Activated naive CD8-positive, alpha-beta T cell treated with anti-CD3 and anti-CD28 coated beads, Interleukin-2, amount 10 ng/mL, durations not matched to agents 7 days and 5 days (primary cell): ENCODE measurements at places on chromosomes 5 and 9.

DNA sequence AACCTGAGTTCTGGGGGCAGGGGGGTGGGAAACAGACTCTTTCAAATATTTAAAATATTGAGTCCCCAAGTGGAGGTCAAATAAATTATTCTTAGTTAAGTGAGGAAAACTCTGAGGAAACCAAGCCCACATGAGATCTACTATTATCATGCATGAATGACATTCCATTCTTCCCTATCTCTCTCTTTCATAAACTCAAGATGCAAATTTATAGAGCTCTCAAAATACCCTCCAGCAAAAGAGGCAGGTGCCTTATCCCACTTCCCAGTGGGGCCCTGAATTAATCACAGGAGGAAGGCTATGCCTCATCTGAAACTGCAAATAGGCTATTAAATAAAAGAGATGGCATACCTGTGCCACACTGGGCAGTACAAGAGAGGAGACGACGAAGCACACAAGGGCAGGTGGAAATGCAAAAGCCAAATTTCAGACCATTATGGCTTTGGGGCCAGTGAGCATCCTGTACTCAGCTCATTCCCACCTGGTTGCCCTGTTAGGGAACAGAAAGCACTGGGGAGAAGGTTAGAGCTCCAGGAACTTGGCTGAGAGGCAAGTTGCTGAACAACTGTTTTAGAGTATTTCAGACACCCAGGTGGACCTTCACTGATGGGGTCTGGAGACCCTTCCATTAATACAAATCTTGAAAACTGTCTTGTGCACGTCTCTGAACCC lies 102.2 kb upstream of the EQTN start:
- peaks cover 5% of the 10 kb centered on the region for H3K27me3 ChIP-seq
- no peak overlapping the region for H3K27ac ChIP-seq
- no peak overlapping the region for H3K4me3 ChIP-seq
- DNase-seq: no peak
- H3K36me3 ChIP-seq: peaks cover 6% of the 10 kb centered on the region

DNA sequence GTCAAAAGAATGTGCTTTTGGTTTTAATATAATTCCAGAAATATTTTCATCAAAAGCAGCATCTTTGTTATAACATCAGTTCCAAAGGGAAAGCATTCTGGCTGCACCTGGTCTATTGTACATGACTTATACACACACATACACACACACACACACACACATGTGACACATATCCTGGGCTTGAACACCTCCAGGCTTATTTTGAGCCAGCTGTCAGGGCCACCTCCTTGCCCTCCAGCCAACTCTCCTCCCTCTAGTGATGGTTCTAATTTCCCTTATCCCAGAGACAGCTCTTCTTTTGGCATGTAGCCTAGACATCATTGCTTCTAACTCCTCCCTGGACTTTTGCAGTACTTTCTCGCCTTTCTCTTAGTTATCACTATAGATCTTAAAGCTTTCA lies 115.0 kb downstream of the PIK3R1 start:
- H3K36me3 ChIP-seq: no peaks in the 10 kb centered on the region
- H3K27me3 ChIP-seq: peaks cover 6% of the 10 kb centered on the region
- no peak overlapping the region for H3K4me3 ChIP-seq
- no peak overlapping the region for H3K27ac ChIP-seq
- H3K4me1 ChIP-seq: peaks cover 19% of the 10 kb centered on the region

DNA sequence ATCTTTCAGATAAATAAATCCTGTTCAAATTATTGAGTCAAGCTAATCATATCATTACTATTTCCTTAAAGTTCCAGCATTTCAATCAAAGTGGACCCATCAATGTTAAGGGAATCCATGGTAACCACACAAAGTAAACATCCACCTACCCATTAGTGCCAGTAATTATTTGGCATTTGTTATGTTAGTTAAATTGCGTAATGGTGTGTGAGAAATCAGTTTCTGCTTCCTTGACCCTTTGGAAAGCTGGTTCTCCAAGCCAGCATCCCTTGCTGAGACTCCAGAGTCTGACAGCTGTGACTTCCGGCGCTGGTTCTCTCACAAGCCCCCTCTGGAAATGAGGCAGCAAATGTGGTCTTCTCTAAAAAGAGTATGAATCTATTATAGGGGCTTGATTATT lies 308.6 kb upstream of the EFNA5 start:
- peaks cover 26% of the 10 kb centered on the region for H3K4me1 ChIP-seq
- H3K4me3 ChIP-seq: no peak overlapping the region
- no peak for DNase-seq

GRCh38 chr9:6006749-6007057 lies 8.7 kb downstream of the RANBP6 start:
- H3K36me3 ChIP-seq: peaks cover 18% of the 10 kb centered on the region
- peak overlapping the region; percentile 85 for H3K27ac ChIP-seq
- H3K27me3 ChIP-seq: no peaks in the 10 kb centered on the region
- no peak for DNase-seq
- H3K4me1 ChIP-seq: peaks cover 28% of the 10 kb centered on the region

GRCh38 chr5:98570661-98571191 lies 202.7 kb upstream of the RGMB start:
- no peaks in the 10 kb centered on the region for H3K27me3 ChIP-seq
- no peaks in the 10 kb centered on the region for H3K36me3 ChIP-seq
- H3K4me3 ChIP-seq: no peak overlapping the region
- no peak for DNase-seq
- H3K27ac ChIP-seq: no peak overlapping the region

DNA sequence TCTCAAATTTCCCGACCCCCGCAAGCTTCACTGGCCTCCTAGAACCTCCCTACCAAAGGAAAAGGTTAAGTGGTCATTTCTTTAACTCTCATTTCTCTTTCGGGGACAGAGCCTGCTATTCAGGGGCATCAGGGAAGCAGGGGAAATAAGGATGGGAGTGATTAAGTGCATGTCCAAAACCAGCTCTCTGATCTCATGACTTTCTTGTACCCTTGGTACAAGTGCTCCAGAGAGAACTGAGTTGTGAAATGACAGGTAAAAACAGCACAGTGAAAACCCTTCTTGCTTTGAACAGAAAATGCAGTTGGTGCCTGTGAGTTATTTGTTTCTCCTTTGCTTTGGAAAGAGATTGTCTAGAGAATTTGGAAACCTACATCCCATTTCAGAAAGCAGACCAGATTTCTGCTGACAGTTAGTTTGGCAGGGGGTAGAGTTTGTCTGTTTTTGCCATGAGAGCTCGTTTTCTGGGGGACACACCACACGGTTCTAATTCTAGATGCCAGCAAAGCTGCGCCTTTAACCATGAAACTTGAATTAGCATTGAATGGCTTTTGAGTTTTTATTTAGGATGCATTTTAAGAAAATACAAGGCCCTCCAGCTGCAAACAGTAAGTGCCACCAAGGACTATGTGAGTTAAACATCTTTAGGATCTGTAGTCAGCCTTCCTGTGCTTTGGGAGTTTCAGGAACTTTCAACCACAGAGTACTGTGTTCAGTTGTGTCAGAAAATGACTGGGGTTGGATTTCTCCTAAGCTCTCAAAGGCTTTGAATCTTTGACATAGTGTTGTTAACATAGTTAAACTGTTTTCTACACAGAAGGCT lies 161.7 kb upstream of the LHFPL2 start:
- no peaks in the 10 kb centered on the region for H3K27me3 ChIP-seq
- no peak for DNase-seq
- H3K27ac ChIP-seq: no peak overlapping the region
- peaks cover 4% of the 10 kb centered on the region for H3K4me1 ChIP-seq
- no peak overlapping the region for H3K4me3 ChIP-seq
- no peaks in the 10 kb centered on the region for H3K36me3 ChIP-seq

- H3K27me3 ChIP-seq: no peaks in the 10 kb centered on the region
- no peaks in the 10 kb centered on the region for H3K4me1 ChIP-seq
- no peak overlapping the region for H3K27ac ChIP-seq
- no peak overlapping the region for H3K4me3 ChIP-seq
- no peaks in the 10 kb centered on the region for H3K36me3 ChIP-seq
These were observed 443.4 kb upstream of the CD180 start for GRCh38 chr5:67639976-67640375.

DNA sequence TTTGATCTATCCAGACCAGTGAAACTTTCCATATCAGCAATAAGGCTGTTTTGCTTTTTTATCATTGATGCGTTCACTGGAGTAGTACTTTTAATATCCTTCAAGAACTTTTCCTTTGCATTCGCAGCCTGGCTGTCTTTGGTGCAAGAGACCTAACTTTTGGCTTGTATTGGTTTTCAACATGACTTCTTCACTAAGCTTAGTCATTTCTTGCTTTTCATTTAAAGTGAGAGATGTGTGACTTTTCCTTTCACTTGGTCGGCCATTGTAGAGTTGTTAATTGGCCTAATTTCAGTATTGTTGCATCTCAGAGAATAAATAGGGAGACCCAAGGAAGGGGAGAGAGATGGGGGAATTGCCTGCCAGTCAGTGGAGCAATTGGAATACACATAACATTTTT lies 26.4 kb upstream of the CMYA5 start:
- H3K4me1 ChIP-seq: peaks cover 3% of the 10 kb centered on the region
- no peak for DNase-seq
- H3K36me3 ChIP-seq: peaks cover 30% of the 10 kb centered on the region
- no peak overlapping the region for H3K4me3 ChIP-seq

DNA sequence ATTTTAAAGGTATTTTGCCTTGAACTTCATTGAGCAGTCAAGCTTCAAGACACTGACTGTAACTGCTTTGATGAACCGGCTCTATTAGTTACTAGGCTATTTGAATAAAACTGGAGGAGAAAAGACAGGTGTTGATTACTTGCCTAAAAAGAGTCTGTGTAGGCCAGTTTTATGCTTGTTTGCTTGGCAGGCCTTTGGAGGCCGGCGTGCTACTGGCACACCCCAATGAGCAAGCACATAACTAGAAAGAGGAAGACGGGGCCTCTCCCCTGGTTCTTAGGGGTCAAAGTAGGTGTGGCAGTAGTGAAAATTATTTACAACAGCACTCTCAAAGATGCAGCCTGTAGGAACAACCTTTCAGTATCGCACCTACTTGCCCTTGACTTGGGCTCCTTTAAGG lies 2.1 kb upstream of the ZFR start:
- no peak overlapping the region for H3K4me3 ChIP-seq
- no peak overlapping the region for H3K27ac ChIP-seq
- DNase-seq: no peak
- peaks cover 6% of the 10 kb centered on the region for H3K36me3 ChIP-seq
- peaks cover 19% of the 10 kb centered on the region for H3K4me1 ChIP-seq

DNA sequence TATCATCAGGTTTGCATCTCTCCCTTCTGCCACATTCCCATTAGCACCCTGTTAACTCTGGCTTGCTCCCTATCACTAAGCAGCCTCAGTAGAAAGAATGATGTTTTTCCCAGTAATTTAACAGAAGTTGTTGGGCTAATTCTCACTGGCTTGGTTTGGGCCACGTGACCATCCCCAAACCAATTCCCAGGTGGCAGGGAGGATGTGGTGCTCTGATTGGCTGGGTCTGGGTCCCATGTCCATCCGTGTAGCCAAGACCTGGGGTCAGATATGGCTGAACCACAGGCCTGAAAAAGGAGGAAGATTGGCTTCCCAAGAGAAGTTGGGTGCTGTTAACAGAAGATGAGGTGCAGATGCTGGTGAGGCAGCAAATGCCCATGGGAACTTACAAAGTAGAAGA lies 122.0 kb downstream of the BOD1 start:
- H3K4me1 ChIP-seq: peaks cover 2% of the 10 kb centered on the region
- peaks cover 4% of the 10 kb centered on the region for H3K27me3 ChIP-seq
- H3K36me3 ChIP-seq: no peaks in the 10 kb centered on the region
- no peak overlapping the region for H3K27ac ChIP-seq
- H3K4me3 ChIP-seq: no peak overlapping the region

DNA sequence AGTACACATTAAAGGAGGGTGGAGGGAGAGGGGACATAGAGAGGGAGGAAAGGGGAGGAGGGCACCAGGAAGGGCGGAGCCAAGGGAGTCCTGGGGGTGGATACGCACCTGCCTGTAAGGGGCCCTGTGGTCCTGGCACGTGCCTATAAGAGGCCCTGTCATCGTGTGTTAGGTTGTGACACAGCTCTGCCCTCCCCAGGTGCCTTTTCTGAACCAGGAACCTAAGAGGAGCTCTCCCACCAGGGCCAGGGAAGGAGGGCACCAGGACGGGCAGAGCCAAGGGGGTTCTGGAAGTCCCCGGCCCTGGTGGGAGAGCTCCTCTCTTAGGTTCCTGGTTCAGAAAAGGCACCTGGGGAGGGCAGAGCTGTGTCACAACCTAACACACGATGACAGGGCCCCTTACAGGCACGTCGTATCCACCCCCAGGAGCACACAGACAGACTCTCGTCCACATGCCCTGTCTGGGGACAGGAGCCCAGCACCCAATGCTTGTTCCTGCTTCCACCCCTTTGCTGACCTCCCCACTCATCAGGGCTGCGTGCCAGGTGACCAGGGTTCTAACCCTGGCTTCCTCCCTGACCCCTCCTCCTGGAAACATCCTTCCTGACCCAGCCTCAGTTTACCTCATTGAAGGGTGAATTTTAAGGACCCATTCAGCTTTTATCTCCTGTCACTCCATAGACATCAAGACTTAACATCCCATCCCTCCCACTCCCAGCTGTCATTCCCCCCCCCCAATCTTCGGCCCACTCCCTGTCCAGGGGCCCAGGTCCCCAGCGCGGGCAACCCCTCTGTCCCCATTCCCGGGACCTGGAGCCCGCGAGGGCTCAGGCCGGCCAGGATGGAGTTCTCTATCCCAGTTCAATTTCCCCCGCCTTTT lies 12.9 kb upstream of the OLFM1 start:
- peaks cover 23% of the 10 kb centered on the region for H3K27me3 ChIP-seq
- no peaks in the 10 kb centered on the region for H3K36me3 ChIP-seq
- no peak overlapping the region for H3K27ac ChIP-seq

DNA sequence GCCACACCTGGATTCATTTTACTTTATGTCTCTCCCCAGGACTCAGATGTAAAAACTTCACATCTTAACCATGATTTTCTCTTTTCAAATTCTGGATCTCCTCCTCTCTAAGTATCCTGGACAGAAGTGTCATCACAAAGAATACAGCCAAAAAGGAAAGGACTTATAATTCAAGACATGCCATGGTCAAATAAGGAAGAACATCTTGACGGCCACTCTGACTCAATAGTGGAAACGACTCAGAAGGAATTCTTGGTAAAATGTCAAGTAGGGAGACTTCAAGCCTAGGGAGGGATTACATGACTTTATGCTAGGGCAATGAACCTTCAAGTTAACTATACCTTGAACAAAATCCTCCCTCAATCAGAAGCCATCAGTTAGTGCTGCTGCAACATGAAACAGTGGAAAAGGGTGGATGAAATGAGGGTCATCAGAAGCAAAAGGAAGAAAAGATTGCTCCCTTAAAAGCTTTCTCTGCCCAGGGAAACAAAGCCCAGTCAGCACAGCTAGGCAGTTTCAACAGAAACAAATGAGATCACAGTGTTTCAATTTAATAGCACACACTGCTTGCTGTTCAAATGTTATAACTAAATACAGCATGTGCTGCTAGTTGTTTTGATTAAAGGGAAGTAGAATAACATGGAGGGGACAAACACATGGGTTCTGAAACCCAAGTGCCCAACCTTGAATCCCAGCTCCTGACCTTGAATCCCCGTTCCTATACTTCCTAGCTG lies 101.4 kb downstream of the LPAR1 start:
- no peak for DNase-seq
- peaks cover 17% of the 10 kb centered on the region for H3K4me1 ChIP-seq
- H3K27ac ChIP-seq: no peak overlapping the region
- H3K36me3 ChIP-seq: peaks cover 1% of the 10 kb centered on the region
- H3K4me3 ChIP-seq: no peak overlapping the region

GRCh38 chr9:109906766-109907382 lies 126.9 kb downstream of the PALM2AKAP2 start:
- no peaks in the 10 kb centered on the region for H3K36me3 ChIP-seq
- H3K27me3 ChIP-seq: peaks cover 8% of the 10 kb centered on the region
- no peak overlapping the region for H3K27ac ChIP-seq

- no peak overlapping the region for H3K27ac ChIP-seq
- peaks cover 2% of the 10 kb centered on the region for H3K36me3 ChIP-seq
- H3K4me3 ChIP-seq: no peak overlapping the region
- H3K4me1 ChIP-seq: peaks cover 9% of the 10 kb centered on the region
- DNase-seq: no peak
- peaks cover 17% of the 10 kb centered on the region for H3K27me3 ChIP-seq
These were observed 15.5 kb upstream of the CTNNA1 start for GRCh38 chr5:138737494-138738265.
